ENCODE measurements at places on chromosomes 4 and X.

DNA sequence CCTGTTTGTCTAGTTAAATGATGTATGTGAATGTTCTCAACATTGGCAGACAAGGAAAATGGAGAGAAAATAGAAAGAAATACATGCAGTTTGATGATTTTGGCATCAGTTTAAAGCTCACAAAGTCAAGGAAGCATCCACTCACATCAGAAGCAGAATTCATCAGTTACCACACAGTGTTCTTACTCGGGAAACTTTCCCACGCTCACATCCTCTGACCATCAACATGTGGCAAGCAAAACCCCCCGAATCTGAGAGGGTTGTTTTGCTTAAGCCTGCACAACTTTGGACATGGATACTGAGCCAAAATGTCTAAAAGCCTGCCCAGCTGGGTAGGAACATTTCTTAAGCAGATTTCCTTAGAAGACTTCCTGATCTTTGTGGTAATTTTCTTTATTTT lies 407.6 kb downstream of the ANKRD50 start:
- peak; percentile 49 for DNase-seq

GRCh38 chrX:123959281-123960063 lies 2.0 kb upstream of the STAG2 start:
- DNase-seq = peak; percentile 34

- no peak for DNase-seq
These were observed 182.4 kb upstream of the ARSJ start for GRCh38 chr4:114161809-114162208.

DNA sequence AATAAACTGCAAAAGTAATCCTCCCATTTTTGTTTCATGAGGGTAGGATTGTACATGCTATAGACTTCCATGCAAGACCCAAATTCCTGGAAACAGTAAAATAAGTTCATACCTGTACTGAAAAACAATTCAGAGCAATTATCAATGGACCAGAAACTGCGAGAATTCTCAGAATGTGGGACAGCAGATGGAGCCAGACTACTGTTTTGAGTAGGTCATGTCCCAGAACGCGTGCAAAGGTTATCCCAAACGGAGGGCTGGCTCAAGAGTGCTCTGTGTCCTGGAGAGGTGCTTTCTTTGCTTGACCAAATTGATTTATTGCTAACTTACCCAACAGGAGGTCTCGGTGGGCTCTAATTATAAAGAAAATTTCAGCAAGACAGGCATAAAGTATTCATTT lies 1.7 kb upstream of the MAGEH1 start:
- DNase-seq = peak; percentile 2

DNA sequence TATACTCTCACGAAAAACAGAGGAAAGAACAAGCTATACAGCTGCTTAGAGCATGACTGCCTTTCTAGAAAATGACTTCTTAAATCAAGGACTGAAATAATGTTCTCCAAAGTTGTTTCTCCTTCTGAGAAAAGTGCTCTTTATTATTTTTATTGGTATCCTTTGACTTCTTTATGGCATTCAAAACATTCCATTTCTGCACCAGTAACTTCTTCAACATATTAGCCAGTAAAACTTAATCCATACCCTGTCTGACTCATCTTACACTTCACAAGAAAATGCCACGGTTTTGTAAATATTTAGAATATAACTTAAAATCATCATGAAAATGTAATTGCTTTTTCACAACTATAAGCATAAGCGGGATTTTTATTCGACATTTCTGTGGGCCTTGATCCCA lies 180.4 kb downstream of the NR3C2 start:
- peak; percentile 26 for DNase-seq

- no peak for DNase-seq
These were observed 10.4 kb downstream of the PALLD start for GRCh38 chr4:168507178-168507815.

GRCh38 chr4:99185581-99185980 lies 33.5 kb downstream of the ADH6 start:
- DNase-seq = no peak

GRCh38 chr4:64157397-64157796 lies 251.9 kb downstream of the TECRL start:
- no peak for DNase-seq

DNA sequence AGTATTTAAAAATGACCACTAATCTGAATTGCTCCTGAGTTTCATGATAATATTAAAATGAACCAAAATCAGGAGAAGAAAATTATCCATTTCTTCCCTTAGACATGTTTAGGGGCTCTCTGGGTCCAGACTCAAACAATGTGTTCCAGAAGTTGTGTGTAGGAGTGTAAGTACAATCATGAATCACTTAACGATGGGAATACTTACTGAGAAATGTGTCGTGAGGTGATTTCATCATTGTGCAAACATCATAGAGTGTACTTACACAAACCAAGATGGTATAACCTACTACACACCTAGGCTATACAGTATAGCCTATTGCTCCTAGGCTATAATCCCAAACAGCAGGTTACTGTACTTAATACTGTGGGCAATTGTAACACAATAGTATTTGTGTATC lies 74.8 kb downstream of the STPG2 start:
- DNase-seq = no peak

DNA sequence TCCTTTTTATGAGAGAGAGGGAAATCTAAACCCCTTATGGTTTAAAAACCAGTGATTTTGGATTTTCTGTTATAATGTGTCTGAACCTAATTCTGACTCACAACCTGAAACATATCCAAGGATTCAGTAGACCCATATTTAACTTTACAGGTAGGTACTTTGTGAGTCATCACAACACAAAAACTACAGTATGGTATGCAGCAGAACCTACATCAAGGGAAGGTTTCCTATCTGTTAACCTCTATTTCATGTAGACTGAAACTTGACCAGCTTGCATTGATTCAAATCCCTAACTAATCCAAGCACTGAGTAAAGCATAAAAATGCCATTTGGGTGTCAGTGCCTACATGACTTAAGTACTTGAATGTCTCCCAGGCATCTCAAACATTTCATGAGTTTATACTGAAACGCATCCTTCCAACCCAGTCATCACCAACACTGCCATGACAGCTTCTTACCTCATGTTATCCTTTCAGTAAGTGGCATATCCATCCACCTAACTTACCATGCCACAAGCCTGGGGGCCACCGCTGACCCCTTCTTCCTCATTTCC lies 4.3 kb upstream of the ARHGAP10 start:
- no peak for DNase-seq

GRCh38 chr4:187550256-187550950 lies 445.2 kb upstream of the ZFP42 start:
- DNase-seq = peak; percentile 18

GRCh38 chr4:94480362-94480951 lies 28.7 kb downstream of the PDLIM5 start:
- no peak for DNase-seq

DNA sequence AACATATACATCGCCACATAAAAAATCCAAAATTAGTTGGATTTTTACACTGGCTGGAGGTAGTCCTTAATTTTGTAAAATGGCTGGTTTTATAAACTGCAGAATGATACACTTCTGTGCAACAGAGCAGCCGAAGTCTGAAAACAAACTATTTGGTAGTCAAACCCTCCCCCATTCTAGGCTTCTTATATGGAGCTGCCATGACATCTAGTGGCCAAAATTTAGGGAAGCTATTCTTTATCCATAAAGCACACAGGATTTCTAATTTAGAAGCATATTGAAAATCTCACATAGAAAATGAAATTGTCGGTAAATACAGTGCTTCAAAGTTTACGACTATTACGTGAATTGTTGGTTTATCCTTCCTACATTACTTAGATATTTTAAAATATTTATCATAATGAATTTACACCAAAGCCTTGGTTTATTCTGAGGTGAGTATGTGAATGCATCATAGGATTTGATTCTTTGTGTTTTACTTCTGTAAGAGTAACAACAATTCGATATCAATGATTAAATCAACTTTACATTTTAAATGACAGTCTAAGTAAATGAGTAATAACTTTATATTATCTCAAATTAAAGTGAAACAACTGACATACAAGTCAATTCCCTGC lies 113.4 kb upstream of the FAM241A start:
- DNase-seq = peak; percentile 65

DNA sequence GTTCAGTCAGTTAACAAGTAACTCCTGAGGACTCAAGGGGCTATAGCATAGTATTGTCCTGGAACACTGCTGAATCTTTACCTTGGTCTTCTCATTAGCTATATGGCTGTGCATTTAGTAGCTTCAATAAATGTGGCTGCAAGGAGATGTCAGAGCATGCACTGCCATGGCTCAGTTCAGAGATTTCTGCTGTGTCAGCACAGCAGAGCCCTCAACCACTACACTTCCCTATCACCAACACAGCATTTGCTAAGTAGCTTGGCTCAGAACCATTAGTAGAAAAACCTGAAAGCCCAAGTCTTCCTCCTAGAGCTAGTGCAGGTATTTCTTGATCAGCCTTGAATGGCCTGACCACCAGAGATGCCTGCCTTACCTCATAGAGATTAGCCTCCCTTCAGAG lies 466.0 kb downstream of the IDS start:
- DNase-seq = no peak

DNA sequence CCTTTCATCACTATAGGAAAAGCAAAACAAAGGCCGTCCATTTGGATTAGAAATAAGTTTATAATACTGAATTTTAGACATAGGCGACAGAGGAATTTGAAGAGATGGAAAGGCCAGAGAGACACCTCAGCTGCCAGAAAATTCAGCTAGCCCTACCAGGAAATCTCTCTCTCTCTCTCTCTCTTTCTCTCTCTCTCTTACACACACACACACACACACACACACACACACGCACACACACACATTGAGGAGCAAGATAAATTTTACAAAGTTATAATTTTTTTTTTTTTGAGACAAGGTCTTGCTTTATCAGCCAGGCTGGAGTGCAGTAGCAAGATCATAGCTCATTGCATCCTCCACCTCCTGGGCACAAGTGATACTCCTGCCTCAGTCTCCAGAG lies 1.4 kb downstream of the XK start:
- DNase-seq = no peak

DNA sequence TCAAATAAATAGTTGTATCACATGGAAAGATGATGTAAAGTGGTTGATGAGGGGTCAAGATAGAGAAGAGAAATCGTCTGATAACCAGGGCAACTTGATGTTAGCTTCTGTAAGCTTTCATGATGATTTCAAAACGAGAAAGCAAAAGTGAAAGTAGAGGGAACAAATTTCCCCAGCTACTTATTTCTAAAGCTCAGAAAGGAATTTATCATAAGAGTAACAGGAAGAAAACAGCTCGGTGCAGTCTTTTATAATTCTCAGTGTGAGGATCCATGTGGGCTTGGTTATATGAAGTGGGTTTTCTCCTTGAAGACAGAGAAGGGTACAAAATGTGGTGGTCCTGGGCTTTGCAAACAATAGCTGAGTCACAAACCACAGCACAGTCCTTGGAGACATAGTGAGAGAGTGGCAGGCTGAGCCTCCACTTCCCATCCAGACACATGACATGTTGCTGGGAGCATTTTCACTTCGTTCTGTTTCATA lies 32.1 kb upstream of the GLRA2 start:
- peak; percentile 44 for DNase-seq
